ENCODE measurements at places on chromosomes 13 and 19. TPM values are rescaled to one million over a fixed set of nuclear protein-coding genes. Genes with fewer than 3 reads are reported as not detected.

MYADM gene
- total RNA-seq, result 30.2 TPM

LILRB5 gene
- not detected for total RNA-seq

ICAM5 gene
- total RNA-seq, result 1.2 TPM

LGALS16 gene
- total RNA-seq, result not detected

DIAPH3 gene
- total RNA-seq, result 40.9 TPM

KLK12 gene
- total RNA-seq, result not detected

IPO5 gene
- total RNA-seq, result 212 TPM

CACNG7 gene
- total RNA-seq, result 1.9 TPM

RASL11A gene
- total RNA-seq, result 13.3 TPM

KLK7 gene
- total RNA-seq, result not detected

MBD3L3 gene
- not detected for total RNA-seq

COL5A3 gene
- total RNA-seq, result 4.1 TPM

SAE1 gene
- 70.2 TPM for total RNA-seq

KLK3 gene
- total RNA-seq, result not detected

EBI3 gene
- 0.33 TPM for total RNA-seq

CAPN12 gene
- total RNA-seq, result not detected

LIM2 gene
- not detected for total RNA-seq

GPR12 gene
- 0.41 TPM for total RNA-seq

PBX4 gene
- total RNA-seq, result 0.33 TPM

KLK10 gene
- not detected for total RNA-seq

UHRF1 gene
- total RNA-seq, result 2.3 TPM

TTC9B gene
- total RNA-seq, result not detected

SERTM1 gene
- 0.25 TPM for total RNA-seq

EID2 gene
- total RNA-seq, result 5.7 TPM

TNFSF9 gene
- total RNA-seq, result 1.7 TPM

TJP3 gene
- not detected for total RNA-seq

SLC15A1 gene
- total RNA-seq, result not detected

VSTM1 gene
- not detected for total RNA-seq

ZNF681 gene
- 0.36 TPM for total RNA-seq

NOVA2 gene
- 0.27 TPM for total RNA-seq

LRRC63 gene
- total RNA-seq, result 0.41 TPM

GRIK5 gene
- 0.08 TPM for total RNA-seq

ZNF470 gene
- 6.4 TPM for total RNA-seq

METTL21C gene
- total RNA-seq, result 1.8 TPM

ZGLP1 gene
- 0.63 TPM for total RNA-seq

ACP7 gene
- total RNA-seq, result 0.45 TPM

ZNF439 gene
- total RNA-seq, result 2.8 TPM

ACTMAP gene
- 0.74 TPM for total RNA-seq

SMIM44 gene
- total RNA-seq, result not detected

PGLYRP1 gene
- not detected for total RNA-seq

All from fibroblast of the aortic adventitia (primary cell).